ENCODE measurements at places on chromosomes 3 and 15. TPM values are rescaled to one million over a fixed set of nuclear protein-coding genes. Genes with fewer than 3 reads are reported as not detected.

GRCh38 chr3:11601446-11602238 lies 42.1 kb downstream of the VGLL4 start:
- no peak for DNase-seq

DNA sequence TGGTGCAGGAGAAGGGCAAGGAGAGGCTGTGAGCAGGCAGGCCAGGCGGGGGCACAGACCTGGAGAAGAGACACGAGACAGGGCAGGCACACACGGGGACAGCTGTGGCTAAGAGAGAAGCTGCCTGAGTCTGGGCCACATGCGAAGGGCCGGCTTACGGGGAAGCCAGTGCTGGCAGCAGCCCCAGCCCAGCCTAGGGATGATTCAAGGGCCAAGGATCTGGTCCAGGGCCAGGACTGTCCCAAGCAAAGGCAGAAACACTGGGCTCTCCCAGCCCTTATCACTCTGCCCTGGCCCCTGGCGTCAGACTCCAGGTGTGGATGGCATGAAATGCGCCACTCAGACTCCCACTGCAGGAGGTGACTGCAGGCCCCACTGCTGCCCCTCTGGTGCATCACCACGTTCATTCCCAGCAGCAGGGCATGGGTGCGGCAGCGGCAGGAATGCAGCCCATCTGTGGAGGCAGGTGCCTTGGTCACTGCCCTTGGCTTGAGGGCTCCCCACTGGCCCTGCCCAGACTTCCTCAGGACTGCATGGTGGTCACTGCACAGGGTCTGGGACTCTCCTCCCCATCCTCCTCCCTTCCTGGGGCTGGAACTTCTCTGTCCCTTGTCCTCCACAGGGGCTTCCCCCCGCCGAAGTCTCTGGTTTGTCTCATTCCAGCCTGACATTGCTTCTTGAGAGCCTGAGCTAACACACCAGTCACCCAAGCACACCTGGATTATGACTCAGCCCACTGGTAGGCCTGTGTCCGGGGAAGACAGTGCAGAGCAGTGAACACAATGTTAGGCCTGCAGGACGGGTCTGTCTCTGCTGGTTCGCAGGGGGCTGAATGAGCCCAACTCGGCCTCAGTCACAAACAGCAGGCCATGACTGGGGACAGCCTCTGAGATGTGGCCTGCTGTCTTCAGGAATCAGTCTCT lies 69.3 kb downstream of the TBC1D2B start:
- DNase-seq, result no peak

DNA sequence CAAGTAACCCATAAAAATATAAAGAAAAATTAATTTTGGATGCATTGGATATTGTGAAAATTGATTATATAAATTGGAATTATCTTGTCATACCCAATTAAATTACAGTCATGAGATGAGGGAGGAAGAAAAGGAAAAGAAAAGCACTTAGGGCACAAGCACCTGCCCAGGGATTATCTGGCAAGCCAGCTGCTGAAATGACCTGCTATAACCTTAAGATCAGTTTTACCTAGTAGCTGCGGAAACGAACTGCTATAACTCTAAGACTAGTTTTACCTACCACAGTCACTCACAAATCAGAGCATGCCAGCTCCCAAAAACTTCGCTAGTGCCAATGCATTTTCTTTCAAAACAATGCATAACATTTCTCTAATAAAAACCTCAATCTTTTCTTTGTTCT lies 26.2 kb downstream of the LRRFIP2 start:
- DNase-seq, result no peak

- DNase-seq, result no peak
These were observed 42.0 kb downstream of the WDR49 start for GRCh38 chr3:167611718-167612117.

DNA sequence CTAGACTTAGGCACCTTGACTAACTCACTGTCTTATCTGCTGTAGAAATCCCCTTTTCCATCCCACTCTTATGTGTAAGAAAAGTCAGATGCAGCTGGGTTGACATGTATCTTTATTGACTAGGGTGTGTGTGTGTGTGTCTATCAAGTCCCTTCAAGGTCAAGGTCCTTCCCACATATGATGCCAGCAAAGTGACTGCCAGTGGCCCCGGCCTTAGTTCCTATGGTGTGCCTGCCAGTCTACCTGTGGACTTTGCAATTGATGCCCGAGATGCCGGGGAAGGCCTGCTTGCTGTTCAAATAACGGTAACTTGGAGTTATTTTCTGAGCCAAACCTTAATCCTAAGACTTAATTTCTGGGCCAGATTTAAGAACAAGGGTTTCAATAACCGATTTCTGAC lies 76.3 kb downstream of the DNASE1L3 start:
- DNase-seq, result no peak

- DNase-seq, result no peak
These were observed 214.7 kb upstream of the ZBTB20 start for GRCh38 chr3:115361806-115362205.

GRCh38 chr3:62416144-62416543 lies 42.8 kb upstream of the FEZF2 start:
- no peak for DNase-seq

GRCh38 chr3:143952569-143953072 lies 19.0 kb upstream of the DIPK2A start:
- DNase-seq, result no peak

- no peak for DNase-seq
These were observed 134.4 kb downstream of the TMCO5A start for GRCh38 chr15:38068626-38069391.

- no peak for DNase-seq
These were observed 42.0 kb upstream of the SACM1L start for GRCh38 chr3:45647148-45647619.

GRCh38 chr3:106371971-106372805 lies 503.4 kb upstream of the CBLB start:
- no peak for DNase-seq

- DNase-seq, result no peak
These were observed 334.7 kb downstream of the FHIT start for GRCh38 chr3:60916546-60916945.

- no peak for DNase-seq
These were observed 70.7 kb upstream of the LARS2 start for GRCh38 chr3:45317710-45318109.

DNA sequence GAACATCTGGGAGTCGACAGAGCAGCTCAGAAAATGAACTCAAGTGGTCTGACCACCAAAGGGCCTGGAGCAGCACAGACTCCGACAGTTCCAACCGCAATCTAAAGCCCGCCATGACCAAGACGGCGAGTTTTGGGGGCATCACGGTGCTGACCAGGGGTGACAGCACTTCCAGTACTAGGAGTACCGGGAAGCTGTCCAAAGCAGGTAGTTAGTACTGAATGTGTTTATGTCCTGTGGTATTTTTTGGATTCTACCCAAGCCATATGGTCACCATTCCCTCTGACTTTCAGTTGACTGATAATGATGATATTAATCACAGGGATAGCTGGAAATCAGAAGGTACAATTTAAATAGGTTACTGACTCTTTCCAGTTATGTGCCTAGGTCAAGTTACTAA lies 82.3 kb downstream of the ARPP21 start:
- no peak for DNase-seq

- no peak for DNase-seq
These were observed 7.2 kb downstream of the ATP11B start for GRCh38 chr3:182800508-182800907.

- no peak for DNase-seq
These were observed 176.2 kb upstream of the TP63 start for GRCh38 chr3:189455009-189455408.

DNA sequence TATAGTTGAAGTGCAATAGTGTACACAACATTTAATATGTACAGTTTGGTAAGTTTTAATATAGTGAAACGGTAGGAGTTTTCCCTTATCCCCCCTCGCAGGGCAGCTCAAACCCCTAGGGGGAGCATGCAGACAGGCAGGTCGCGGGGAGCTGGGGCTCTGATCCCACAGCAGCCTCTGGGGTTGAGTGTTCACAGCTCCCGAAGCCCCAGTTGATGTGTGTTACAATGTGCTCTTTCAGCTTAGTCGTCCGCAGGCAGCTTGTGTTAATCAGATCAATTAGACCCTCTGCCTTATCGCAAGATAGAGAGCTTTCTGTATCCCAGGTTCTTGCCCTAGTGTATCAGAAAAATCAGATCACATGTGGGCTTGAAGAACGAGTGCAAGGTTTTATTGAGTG lies 143.1 kb upstream of the CHRNA7 start:
- no peak for DNase-seq

DNA sequence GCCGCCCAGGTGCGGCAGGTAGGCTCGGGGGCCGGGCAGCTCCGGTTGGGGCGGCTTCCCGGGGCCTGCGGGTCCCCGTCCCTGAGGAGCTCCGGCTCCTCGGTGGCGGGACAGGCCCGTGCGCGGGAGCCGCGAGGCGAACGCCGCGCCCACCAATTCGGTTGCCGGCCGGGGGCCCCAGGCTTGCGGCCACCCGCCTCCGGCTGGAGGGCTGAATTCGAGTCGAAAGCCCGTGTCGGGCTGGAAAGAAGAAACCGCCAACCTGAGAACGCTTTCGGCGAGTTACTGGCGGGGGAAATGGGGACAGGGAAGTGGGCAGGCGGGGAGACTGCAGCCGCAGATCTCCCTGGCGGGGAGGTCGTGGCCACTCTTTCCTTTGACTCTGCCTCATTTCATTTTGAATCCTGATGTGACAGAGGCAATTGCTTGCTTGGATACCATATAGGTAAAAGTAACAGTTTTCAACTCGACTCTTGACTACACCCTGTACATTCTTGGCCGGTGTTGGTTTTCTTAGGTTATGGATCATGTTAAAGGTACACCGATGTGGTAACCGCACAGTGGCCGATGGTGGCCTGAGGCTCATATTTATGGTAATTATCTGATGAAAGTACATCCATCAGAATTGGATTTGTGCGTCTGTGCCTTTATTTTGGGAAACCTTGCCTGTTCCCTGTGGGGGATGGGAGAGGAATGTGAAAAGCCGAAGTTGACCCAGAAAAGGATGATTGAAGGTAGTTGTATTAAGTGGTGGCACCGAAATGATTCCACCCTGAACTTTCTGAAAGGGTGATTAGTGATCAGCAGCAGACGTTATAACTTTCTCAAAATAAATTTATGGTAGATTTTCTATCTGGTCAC lies 1.7 kb downstream of the B3GNT5 start:
- no peak for DNase-seq

DNA sequence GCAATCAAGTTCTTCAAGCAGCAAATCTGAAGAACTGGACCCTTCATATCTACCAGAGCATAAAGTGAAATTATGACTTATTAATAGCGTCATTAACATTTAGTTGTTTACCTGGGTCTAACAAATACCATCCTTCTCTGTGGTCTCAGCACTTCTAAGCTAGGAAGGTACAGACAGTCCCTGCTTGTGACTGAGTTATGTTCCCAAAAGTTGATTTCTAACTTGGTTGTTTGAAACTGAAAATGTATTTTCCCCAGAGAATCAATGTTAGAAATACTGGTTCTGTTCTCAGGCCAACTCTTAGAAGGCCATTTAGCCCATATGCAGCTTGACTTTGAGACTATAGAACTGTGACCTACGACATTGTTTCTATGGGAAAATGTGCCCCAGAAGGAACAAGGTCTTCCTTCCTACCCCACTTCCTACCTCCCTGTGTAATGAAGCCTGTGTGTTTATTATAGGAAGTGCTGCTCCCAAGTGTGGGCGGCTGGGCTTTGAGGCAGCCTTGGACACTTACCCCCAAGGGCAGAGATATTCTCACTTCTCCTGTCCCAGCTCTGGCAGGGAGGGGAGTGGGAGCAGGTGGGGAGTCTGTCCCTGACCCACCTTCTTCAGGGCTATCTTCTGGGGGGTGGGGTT lies 12.2 kb upstream of the MAPK6 start:
- no peak for DNase-seq

- DNase-seq, result no peak
These were observed 465.4 kb upstream of the THBS1 start for GRCh38 chr15:39115379-39116057.

GRCh38 chr15:101391981-101392640 lies 97.1 kb upstream of the SNRPA1 start:
- no peak for DNase-seq

DNA sequence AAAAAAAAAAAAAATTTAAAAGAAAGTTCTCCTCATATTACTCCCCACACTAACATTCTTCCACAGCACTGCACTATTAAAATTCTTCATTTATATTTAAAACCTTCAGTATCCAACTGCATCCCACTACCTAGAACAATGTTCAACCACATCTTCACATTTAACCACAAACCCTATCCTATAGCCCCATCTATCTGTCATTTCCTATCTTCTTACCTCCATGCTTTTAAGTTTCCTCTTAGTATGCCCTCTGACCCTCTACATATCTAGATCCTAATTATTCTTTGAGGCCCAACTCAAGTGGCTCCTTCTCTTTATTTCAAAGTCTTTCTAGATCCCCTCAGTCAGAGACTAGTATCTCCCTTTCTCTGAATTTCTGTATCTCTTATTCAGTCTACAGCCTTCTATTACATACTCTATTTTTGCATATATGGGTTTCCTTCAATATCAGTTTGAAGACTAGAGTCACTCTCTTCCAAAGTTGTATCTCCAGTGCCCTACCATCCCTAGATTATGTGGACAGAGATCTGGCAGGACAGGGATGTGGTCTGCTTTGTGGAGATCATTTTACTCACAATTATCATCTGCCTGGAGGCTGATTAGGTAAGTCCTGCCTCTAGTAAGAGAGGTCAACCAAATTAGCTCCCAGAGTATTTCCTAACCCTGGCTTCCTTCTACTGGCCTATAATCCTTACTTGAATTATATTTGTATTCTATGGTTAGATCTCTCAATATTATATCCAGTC lies 1.4 kb downstream of the CIAO2A start:
- DNase-seq, result no peak

NR2F2 gene
- 376 TPM for polyA plus RNA-seq

GABRR3 gene
- polyA plus RNA-seq, result 0.03 TPM

SCN5A gene
- 0.82 TPM for polyA plus RNA-seq

FHIT gene
- polyA plus RNA-seq, result 25.7 TPM

OXTR gene
- polyA plus RNA-seq, result 1.0 TPM

ECE2 gene
- not detected for polyA plus RNA-seq
